Stimulated activated CD4-positive, alpha-beta T cell treated with anti-CD3 and anti-CD28 coated beads, Interleukin-1b, Interleukin-23, amount 100 ng/mL, for 24 hours (primary cell): ENCODE measurements at places on chromosomes 16 and 17.
A peak's percentile ranks its signal among the peaks of the same experiment; 100 is the strongest.

DNA sequence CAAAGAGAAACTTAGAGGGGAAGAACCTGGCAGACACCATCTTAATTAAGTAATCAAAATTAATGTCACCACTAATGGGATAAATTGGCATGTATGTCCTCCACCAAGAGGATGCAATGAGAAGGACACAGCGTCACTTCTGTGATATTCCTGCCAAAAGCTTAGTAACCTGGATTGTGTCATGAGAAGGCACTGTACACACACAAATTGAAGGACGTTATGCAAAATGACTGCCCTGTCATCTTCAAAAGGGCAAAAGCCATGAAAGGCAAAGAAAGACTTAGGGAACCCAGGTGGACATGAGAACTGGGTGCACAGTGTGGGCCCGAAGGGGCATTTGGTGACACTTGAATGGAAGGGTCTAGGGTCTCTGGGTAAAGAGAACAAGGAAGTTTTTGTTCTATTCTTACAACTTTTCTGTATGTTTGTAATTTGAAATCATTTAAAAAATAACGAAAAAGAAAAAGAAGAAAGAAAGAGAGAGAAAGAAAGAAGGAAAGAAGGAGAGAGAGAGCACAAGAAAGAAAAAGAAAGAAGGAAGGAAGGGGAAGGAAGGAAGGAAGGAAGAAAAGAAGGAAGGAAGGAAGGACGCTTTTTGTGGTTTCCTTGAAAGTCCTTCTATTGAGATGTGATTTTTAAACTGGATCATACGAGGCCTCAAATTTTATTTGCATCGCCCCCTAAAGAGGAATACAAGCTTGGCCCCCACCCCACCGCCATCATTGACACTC is 4.0 kb upstream of the APOH start:
- DNase-seq = no peak

DNA sequence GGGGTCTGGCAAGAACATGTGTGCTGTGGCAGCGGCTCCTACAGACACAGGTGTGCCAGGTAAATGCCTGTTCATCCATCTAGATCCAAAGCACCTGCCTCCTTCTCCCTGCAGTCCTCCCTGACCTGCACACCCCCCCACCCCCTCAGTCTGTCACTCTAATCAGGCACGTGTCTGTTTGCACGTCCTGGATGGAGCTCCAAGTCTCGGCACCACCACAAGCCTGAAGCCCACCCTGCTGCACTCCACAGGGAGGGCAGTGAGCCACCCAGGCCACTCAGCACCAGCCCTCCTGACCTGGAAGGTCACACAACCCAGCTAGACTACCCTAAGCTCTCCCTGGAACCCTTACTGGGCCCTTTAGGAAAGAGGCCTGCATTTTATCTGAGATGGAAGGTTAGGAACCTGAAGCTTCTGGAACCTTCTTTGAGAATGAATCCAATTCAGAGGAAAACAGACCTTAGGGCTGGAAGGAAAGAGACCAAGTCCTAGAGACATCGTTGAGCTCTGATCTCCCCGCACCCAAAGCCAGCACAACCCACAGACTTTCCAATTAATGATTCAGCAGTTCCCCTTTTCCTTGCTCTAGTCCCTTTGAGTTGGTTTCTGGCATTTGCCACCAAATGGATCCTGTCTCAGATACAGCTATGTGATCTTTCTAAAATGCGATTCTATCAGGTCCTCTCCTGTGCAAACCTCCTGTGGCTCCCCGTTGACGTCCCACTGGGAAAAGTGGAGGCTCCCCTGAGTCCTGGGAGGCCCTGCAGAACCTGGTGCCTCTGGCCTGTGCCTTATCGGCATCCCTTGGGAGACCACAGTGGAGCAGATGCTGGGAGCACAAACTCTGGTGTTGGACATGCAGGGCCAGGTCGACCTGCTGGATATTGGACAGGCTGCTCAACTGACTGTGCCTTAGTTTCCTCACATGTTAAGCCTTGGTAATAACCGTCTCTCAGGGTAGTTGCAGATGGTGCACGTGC is 67.9 kb downstream of the PRMT7 start:
- DNase-seq = no peak

GRCh38 chr16:17350207-17350606 is 120.6 kb downstream of the XYLT1 start:
- no peak for DNase-seq

- DNase-seq = no peak
Observed at GRCh38 chr17:59890720-59891119, 2.0 kb downstream of the TUBD1 start.

- no peak for DNase-seq
Observed at GRCh38 chr17:3002538-3003295, 60.7 kb downstream of the OR1D5 start.

- no peak for DNase-seq
Observed at GRCh38 chr16:3274490-3274889, 8.8 kb upstream of the ZNF263 start.

DNA sequence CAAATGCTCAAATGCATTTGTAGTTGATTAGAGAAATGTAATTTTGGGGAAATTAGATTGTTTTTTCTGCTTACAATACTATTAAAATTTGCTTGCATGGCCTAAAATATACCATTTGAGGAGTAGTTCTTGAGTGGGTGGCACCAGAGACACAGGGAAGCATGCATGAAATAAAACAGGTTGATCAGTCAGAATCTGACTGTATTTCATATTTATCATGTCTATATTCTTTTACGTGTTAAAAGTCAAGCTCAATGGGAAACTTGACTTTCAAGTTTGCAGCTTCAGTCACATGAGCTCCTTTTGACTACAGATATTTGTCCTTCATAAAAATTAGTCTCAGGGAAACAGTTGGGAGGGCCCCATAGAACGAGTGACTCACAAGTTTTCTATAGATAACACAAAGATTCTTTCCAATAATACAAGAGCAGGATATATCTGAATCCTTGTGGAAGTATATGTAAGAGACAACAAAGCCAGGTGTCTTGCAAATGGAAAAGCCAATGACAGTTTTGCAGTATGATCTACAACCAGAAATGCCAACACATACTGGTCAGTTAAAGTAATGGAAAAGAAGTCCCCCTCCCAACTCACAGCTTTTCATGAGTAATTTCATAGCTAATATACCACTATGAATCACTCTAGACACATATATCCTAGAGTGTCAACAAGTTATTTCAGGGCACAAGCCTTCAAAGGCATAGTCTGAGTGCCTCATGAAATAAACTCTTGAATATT is 42.2 kb upstream of the CORO6 start:
- no peak for DNase-seq

DNA sequence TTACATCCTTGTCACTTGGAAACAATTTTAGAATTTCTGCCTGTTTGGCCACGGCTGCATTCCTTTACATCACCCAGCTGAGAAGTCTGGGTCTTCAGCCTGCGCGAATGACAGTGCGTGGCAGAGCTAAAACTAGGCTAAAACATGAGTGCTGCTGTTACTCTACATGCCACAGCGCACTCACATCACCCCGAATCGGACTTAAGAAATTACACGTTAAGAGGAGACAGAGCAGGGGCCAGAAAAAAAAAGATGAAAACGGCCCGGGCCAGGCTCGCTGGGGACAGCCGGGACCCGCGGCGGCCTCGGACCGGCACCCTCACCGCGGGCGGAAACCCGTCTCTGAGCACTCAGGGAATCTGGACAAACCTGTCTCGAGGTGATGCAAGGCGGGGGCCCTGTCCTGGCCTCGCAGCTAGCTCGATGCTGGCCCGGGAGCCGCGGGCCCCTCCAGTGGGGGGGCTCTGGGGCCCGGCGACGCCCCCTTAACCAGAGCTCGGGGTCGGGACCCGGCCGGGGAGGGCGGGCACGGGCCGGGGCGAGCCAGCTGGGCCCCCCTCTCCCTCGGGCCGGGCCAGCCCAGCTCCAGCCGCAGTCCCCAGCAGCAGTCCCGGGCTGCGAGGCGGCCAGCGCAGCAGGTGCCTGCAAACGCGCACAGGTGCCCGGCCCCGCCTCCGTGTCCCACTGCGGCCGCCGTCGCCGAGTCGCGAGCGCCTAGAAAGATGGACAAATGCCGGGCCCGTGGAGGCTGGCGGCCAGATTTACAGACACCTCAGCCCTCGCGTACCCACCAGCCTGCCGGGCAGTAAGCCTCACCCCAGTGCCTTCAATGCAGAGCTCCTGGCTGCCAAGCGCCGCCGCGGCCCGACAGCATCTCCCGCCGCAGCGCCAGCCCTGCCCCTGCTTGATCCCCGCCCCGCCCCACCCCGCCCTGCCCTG is at the start of gene AKTIP:
Gene AKTIP (minus strand): TSS at position 879 of the 939 bp plus-strand sequence. CDS start 2,950 bp downstream, outside the sequence.
- DNase-seq = no peak

DNA sequence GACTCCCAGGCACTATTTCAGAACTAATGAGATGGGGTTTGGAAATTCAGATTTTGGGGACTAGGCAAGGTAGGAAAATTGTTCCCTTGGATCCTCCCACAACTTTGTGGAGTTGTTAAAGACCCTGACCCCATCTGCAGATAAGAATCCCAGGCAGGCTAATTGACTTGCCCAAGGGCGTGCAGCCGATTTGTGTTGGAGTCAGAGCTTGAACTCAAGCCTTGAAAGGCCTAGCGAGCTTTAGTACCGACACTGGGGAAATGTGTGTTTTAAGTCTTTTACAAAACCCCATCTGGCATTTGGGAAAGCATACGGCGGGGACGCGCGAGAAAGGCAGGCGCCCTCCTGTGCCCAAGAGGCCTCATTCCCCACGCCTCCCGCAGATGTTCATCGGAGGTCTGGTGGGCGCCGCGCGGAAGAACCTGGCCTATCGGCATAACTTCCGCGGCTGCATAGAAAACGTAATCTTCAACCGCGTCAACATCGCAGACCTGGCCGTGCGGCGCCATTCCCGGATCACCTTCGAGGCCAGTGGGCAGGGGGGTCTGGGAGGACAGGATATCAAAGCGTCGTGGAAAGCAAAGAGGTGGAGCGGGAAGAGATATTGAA is 4.3 kb downstream of the CNTNAP1 start:
- no peak for DNase-seq

DNA sequence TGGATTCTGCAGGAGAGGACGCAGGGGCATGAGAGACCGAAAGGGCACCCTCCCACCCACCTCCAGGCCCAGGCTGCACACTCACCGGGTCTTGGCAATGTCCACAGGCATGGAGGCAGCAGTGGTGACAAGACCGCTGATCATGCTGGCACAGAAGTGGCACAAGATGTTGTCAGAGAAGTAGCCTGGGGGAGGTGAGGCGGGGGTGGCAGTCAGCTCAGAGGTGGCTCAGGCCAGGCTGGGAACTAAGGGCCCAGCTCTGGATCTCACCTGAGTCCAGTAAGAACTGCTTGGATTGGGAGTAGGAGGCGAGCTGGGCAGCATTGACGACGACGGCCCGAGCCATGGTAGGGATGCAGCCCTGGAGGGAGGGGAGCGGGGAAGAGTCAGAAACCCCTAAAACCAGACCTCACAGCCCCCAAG is 1.8 kb downstream of the SLC25A11 start:
- no peak for DNase-seq

- peak; percentile 33 for DNase-seq
Observed at GRCh38 chr17:64306850-64307463, 43.9 kb upstream of the TEX2 start.

DNA sequence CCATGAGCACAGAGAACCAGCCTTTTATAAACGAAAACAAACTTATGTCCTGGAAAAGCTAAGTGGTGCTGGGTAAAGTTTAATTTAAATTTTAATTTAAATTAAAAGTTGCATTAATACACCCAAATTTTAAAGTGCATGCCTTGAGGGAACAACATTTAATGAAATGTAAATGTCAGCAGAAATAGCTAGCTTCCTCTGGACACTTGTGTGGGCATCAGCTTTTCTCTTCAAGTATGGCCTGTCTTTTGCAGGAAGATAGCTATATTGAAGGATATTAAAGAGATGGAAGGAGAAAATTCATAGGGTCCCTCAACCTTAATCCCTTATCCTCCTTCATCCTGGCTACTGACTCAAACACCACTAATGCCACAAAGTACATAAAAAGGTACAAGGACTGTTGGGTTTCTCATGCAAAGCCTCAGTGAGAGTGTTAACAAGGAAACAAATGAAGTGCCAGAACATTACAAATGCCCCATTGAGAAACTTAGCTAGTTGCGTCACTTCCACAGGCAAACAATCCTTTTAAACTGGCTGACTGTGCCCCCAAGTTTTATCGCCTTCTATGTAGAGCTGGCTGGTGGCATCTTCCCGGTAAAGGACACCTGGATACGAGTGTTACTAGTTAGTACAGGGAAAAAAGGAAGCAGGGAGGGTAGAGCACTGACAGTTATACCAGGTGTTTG is 14.1 kb downstream of the PHF12 start:
- DNase-seq = no peak

DNA sequence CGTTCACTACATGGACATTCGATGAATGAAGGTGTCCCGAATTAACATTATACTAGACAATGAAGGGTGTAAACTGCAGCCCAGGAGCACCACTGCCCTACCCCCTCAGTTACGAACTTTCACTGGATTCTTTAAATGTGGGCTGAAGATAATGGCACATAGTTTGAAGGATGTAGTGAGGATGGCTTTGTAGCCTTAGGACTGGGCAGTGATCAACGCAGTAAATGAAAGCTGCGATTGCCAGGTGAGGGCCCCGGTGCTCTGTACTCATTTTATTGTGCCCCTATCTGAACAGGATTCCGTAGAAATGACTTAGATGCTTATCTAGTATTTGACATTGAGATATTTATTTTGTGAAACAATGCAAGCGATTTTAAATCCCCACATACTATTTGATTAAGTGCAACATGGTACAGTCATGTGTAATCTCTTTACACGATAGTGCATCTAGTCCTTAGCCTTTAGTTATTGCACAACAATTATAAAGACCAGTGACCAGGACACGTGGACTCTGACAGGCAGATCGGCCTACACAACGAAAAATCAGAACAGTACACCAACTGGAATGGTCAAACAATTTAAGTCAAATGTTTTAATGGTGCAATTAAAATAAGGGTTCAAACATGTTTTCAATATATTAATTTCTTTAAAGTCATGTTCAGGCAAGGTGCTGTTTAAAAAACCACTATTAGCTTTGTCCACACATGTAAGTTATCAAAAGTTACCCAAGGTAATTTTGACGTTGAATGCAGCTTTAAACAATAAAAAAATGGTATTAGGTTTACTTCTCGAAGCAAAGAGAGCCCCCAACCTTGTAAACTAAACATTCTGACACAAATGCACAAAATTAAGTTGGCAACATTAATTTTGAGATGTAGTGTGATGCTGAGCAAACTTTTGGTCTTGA is 17.4 kb upstream of the ERN1 start:
- no peak for DNase-seq

DNA sequence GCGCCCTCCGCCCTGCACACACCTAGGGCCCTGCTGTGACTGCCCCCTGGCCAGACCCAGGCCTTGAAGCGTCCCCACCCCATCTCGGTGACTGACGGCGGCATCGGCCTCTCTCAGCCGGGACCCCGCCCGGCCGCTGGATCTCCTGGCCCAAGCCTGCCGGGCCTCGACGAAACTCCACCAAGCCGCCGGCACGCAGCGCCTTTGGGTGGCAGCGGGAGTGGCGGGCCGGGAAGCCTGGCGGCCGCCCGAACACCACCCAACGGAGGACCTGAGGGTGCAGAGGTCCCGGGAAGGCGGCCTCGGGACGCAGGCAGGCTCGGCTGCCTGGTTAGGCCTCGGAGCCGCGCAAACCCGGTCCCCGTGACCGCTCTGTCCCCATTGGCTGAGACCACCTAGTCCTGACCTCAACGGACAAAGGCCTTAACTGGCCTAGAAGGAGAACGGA is 12.0 kb upstream of the TMEM97 start:
- DNase-seq = no peak

GRCh38 chr17:29292992-29293889 is 707 bp downstream of the NUFIP2 start:
- DNase-seq = peak; percentile 57
